ENCODE measurements at places on chromosomes 6 and 20. TPM values are rescaled to one million over a fixed set of nuclear protein-coding genes. Genes with fewer than 3 reads are reported as not detected.

EGFL8 gene
- polyA plus RNA-seq = 103 TPM

PRSS16 gene
- polyA plus RNA-seq = 0.80 TPM

PTCHD4 gene
- polyA plus RNA-seq = 0.08 TPM

CDH4 gene
- polyA plus RNA-seq = 0.11 TPM

LKAAEAR1 gene
- polyA plus RNA-seq = not detected

- no peaks in the 10 kb centered on the region for H3K36me3 ChIP-seq
- H3K4me3 ChIP-seq = no peak overlapping the region
- no peak for DNase-seq
- no peak overlapping the region for H3K27ac ChIP-seq
- H3K4me1 ChIP-seq = no peaks in the 10 kb centered on the region
Measured at GRCh38 chr6:815348-815738, 122.4 kb upstream of the EXOC2 start.

DNA sequence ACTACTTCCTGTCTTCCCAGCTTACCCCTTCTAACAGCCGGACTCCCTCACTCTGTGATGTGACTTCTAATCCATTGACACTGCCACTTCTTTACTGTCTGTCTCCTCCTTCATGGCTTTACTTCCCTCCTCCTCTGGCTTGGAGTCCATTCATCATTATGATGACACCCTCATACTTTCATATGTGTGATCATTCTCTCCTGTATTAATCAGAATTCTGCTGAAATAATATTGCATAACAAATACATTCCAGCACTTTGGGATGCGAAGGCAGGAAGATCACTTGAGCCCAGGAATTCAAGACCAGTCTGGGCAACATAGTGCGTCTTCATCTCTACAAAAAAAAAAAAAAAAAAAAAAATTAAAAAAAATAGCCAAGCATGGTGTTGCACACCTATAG, 147.9 kb upstream of the BTBD3 start:
- DNase-seq = no peak
- H3K27me3 ChIP-seq = no peaks in the 10 kb centered on the region
- no peak overlapping the region for H3K4me3 ChIP-seq
- no peaks in the 10 kb centered on the region for H3K4me1 ChIP-seq
- H3K36me3 ChIP-seq = no peaks in the 10 kb centered on the region

DNA sequence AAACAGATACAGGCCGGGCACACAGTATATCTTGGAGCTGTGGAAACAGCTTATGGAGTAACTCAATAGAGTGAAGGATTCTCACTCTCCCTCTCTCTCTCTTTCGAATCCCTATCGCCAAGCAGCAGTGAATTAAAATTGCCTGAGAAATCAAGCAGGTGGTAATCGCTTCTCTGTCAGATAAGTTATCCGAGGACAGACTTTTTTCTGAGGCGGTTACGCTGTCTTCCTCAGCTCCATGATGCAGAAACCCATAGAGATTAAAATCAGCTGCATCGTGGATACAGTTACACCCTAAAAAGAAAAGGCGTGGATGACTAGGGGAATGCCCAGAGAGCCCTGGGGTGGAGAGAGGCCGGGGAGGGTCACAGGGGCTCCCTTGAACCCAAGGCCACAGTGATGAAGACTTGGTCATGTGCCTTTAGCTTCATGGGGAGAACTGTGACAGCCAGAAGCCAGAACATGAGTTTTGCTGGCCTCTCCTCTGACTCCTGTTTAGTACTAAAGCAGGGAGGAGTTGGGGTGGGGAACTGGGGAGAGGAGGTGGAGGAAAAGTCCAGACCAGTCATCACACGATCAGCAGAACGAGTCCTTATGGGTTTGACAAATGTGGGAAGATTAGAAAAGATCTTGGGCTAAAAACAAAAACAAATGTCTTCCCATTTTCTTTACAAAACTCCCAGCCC, 138.8 kb upstream of the JARID2 start:
- DNase-seq = no peak
- no peaks in the 10 kb centered on the region for H3K4me1 ChIP-seq
- no peaks in the 10 kb centered on the region for H3K36me3 ChIP-seq
- no peak overlapping the region for H3K27ac ChIP-seq
- H3K4me3 ChIP-seq = no peak overlapping the region
- no peaks in the 10 kb centered on the region for H3K27me3 ChIP-seq

DNA sequence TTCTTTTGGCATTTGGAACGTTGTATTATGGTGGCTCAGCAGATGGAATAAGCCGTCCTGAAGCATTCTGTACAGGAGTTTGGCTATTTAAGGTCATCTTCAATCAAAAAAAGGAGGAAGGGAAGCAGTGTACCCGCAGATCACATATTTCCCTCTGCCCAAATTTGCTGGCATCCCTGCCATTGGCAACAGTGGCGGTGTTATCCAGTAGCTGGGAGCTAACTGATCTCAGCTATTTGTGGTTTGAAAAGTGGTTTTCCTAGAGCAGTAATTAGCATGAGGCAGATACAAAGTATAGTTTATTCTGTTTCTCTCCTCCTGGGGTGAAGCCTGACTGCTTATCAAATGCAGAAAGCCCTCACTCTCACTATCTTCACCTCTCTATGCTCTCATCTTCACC, 576.8 kb downstream of the QKI start:
- H3K4me3 ChIP-seq = no peak overlapping the region
- no peaks in the 10 kb centered on the region for H3K36me3 ChIP-seq
- no peak overlapping the region for H3K27ac ChIP-seq
- no peaks in the 10 kb centered on the region for H3K4me1 ChIP-seq

- peaks cover 49% of the 10 kb centered on the region for H3K27me3 ChIP-seq
- H3K27ac ChIP-seq = no peak overlapping the region
- no peaks in the 10 kb centered on the region for H3K4me1 ChIP-seq
- H3K4me3 ChIP-seq = no peak overlapping the region
- DNase-seq = no peak
- H3K36me3 ChIP-seq = no peaks in the 10 kb centered on the region
Measured at GRCh38 chr20:9508240-9508661, 6.1 kb upstream of the LAMP5 start.

DNA sequence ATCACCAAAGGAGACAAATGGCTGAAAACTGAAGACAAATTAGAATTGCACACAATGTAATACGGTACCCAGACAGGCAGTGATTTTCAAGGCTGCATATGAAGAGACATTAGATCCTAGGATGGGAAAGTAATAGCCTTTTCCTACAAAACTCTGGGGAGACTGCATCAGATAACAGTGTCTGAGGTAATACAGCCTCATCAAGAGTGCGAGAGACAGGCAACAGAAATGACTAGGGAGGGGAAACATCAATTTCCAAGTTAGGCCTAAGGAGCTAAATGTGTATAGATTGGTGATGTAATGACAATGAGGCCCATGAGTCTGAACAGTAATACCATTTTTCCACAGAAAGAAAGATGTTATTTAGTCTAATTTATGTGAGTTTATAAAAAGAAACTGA, 200.3 kb downstream of the HTR1B start:
- no peaks in the 10 kb centered on the region for H3K4me1 ChIP-seq
- H3K4me3 ChIP-seq = no peak overlapping the region
- H3K27ac ChIP-seq = no peak overlapping the region
- H3K36me3 ChIP-seq = no peaks in the 10 kb centered on the region
- no peaks in the 10 kb centered on the region for H3K27me3 ChIP-seq
- DNase-seq = no peak

DNA sequence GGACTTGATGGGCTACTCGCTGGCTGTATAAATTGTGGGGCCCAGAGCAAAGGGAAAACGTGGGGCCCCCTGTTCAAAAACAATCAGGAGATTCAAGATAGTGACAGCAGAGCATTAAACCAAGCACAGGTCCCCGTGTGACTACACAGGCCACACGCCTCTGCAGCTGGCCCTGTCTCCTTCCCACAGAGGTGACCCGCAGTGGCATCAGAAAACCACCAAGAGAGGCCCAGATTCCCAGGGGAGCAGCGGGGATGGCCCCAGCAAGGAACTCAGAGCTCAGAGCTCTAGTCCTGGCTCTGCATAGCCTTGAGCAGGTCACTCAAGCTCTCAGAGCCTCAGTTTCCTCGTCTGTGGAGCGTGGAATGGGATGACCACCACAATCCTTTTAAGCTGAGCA, 57.6 kb downstream of the CPNE5 start:
- H3K27ac ChIP-seq = no peak overlapping the region
- H3K4me3 ChIP-seq = no peak overlapping the region
- DNase-seq = no peak
- no peaks in the 10 kb centered on the region for H3K4me1 ChIP-seq
- no peaks in the 10 kb centered on the region for H3K36me3 ChIP-seq

DNA sequence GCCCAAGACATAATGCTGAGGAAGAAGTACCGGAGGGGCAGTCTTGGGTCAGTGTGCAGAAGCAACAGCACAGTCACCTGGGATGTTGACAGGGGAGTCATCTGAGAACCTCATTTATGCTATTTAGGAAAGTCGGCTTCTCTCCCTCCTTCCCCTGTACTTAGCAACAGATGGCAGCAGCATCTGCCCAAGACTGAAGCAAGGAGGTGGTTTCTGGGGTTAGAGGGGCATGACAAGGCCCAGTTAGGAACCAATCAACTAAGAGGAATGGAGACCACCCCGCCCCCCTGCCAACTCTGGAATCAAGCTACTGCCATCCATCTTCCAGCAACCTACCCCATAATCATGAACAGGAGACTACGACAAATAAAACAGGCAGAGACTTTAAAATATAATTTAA, 21.7 kb downstream of the RIPK1 start:
- H3K36me3 ChIP-seq = peaks cover 44% of the 10 kb centered on the region
- H3K4me3 ChIP-seq = no peak overlapping the region
- H3K27me3 ChIP-seq = no peaks in the 10 kb centered on the region
- H3K27ac ChIP-seq = no peak overlapping the region
- no peak for DNase-seq

DNA sequence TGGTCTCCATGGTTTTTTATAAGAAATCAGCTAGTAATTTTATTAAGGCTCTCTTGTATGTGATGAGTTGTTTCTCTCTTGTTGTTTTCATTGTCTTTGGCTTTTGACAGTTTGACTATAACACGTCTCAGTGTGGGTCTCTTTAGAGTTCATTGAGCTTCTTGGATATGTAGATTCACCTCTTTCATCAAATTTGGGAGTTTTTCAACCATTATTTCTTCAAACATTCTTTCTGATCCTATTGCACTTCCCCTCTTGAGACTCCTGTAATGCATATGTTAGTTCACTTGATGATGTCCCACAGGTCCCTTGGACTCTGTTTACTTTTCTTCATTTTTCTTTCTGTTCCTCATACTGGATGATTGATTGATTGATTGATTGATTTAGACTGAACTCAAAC, 7.0 kb upstream of the BAG2 start:
- no peak for DNase-seq
- no peak overlapping the region for H3K27ac ChIP-seq
- no peaks in the 10 kb centered on the region for H3K27me3 ChIP-seq
- H3K36me3 ChIP-seq = peaks cover 3% of the 10 kb centered on the region

DNA sequence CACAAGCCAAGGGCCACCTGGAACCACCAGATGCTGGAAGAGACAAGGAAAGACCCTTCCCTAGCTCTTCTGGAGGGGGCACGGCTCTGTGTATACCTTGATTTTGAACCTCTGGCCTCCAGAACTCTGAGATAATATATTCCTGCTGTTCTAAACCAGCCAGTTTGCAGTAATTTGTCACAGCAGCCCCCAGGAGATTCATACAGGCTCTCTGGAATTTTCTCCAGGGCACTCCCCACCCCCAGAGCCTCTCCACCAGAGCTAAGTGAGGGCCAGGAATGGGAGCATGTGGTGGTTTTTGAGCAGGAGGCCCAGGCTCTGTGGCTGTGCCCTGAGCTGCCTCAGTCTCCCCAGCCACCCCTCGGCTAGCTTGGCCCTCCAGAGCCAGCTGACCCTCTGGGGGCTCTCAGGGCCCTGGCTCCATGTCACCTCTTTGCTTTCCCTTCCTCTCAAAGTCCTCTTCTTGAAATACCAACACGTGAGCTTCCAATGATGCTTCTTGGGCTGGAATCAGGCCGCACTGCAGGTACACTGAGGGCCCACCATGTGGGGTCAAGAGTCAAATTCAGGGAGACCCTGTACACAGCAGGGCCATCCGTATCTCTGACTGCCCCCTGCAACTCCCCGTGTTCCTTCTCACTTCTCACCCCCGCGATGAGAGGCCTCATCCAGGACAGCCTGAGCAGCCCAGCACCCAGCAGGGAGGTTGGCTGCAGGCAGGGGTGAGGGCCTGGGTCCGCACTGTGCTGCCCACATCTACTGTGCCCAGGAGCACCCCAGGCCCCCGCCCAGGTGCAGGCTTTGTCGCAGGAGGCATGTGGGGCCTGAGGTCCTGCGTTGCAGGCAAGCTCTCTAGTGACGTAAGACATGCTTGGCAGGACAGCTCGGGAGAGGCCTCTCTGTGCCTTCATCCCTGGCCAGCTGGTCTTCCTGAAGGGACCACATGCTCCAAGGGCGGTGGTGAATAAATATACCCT, 155.5 kb downstream of the ANKRD60 start:
- H3K27me3 ChIP-seq = no peaks in the 10 kb centered on the region
- H3K27ac ChIP-seq = no peak overlapping the region
- no peak overlapping the region for H3K4me3 ChIP-seq
- H3K4me1 ChIP-seq = no peaks in the 10 kb centered on the region
- DNase-seq = peak; percentile 3

DNA sequence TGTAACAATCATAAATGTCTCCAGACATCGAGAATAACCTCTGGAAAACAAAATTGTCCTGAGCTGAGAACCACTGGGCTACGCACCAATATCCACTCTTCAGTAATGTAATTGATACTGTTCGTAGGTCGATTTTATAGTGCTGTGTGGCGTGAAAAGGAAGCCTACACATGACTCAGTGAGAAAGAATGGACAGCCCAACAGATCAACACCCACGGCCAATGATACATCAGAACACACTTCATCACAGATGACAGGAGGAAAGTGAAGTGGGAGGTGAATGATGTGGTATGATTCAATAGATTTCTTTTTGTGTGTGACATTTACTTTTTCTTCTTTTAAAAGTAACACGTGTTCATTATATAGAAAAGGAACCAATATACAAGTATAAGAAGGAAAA, 93.5 kb downstream of the RPS12 start:
- no peaks in the 10 kb centered on the region for H3K4me1 ChIP-seq
- DNase-seq = no peak
- no peaks in the 10 kb centered on the region for H3K36me3 ChIP-seq

DNA sequence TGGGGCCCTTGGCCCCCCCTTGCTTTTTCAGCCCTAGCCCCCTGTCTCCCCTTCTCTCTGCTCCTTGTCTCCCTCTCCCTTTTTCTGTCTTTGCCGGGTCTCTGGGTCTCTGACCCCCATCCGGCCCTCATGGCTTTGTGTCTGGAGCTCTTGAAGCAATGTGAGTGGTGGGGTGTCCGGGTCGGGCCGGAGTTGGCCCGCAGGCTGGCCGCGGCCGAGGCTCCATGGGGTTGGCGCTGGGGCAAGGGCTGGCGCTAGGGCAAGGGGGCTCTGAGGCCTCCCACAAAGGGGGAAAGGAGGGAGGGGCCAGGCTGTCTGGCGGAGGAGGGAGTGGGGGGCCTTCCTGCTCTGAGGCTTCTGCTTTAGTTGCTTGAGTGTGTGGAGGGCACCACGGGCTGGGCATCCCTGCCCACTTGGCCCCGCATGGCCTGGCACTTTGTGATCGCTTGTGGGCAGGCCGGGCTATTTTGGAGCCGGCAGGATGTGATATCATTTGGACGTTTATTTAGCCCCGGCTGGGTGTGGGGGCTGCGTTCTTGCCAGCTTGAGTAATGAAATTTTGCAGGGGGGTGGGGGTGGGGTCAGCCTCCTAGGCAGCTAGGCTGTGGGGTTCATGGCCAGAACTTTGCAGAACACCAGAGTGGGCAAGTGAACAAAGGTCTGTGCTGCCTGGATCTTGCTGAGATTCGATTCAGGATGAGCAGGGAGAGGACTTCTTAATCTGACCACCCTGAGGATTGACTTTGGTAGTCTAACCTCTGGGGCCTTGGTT, 78.7 kb upstream of the MYL9 start:
- H3K36me3 ChIP-seq = no peaks in the 10 kb centered on the region
- DNase-seq = peak; percentile 67
- peak overlapping the region; percentile 89 for H3K4me3 ChIP-seq
- H3K27me3 ChIP-seq = no peaks in the 10 kb centered on the region

GRCh38 chr20:56865055-56865454, 235.9 kb downstream of the TFAP2C start:
- no peak for DNase-seq
- H3K4me3 ChIP-seq = no peak overlapping the region
- H3K27ac ChIP-seq = no peak overlapping the region
- H3K27me3 ChIP-seq = peaks cover 22% of the 10 kb centered on the region

Measured in adrenal gland (tissue), 19 donors.